AML-193 (cell line): ENCODE measurements at places on chromosomes 1 and 21.

DNA sequence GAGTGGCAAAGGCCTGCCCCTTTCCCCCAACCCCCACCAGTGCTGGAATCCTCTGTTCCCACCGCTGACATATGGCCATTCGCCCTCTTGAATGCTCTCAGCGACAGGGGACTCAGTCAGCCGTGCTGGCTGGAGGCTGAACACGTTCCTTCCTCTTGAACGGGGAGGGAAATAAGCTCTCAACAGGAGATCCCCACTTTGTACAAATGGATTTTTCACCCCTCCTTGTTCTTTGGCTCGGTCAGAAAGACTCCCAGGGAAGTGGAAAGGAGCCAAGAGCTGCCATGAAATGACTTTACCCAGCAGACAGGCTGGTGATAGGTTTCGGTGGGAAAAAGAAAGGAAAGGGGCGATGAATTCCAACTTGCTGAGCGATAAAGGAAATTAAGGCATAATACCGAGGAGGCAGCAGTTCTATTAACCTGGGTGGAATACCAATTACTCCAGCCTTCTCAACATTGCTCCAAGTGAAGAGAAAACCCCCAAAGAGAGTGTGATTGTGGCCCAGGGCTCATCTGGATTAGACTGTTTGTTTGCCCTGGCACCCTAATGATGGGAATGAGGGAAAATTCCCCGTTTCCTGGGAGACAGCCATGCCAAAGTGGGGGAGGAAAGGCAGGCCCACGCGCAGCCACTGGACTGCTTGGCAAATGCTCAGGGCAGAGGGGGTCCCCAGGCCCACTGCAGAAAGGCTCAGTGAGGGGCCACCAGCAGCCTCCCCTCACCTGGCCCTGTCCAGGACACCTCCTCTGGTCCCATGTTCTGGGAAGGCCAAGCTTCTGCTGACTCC, 23.9 kb downstream of the LRP8 start:
- no peak for DNase-seq

DNA sequence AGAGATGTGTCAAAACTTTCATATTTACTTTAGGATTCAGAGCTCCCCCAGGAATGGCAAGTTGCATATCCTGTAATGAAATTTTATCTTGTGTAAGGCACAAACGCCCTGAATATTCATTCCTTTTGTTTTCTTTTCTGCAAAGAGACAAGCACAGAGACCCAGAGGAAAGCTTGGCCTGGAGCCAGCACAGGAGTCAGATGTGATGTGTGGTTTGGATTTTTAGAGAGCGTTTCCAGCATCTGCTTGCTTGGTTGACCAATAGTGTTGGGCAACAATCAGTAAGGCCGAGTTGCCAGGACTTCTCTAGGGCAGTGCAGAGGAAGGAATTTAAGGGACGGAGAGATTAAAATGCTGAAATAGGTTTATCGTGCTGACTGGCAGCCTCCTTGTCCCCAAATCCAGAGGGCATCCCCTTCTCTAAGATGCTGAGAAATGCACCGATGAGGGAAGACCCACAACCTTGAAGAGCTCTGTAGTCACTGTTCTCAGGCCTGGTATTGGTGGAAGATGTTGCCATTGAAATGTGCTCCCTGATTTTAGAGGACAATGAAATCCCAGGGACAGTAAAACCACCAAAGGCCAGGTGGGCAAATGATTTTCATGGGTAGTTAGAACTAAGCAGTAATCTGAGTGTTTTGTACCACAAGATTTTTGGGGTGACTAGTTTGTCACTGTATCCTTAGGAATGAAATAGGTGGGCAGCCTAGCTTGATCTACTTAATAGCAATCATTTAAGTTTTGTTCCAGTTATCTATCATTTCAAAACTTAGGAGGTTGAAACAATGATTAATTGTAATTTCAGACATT, 37.9 kb upstream of the RHOU start:
- peak; percentile 96 for DNase-seq

DNA sequence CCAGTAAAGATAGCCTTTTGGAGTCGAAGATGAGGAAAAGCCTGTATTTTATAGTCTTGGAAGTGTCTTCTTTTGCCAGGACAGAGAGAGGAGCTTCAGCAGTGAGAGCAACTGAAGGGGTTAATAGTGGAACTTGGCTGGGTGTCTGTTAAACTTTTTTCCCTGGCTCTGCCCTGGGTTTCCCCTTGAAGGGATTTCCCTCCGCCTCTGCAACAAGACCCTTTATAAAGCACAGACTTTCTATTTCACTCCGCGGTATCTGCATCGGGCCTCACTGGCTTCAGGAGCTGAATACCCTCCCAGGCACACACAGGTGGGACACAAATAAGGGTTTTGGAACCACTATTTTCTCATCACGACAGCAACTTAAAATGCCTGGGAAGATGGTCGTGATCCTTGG, at the start of gene VCAM1:
TSS of gene VCAM1 (plus strand) at position 253 of the 400 bp plus-strand sequence. CDS start at position 372, 119 bp downstream.
- no peak for DNase-seq

- DNase-seq: peak; percentile 95
These were observed 14.6 kb upstream of the AHDC1 start for GRCh38 chr1:27618341-27619082.

DNA sequence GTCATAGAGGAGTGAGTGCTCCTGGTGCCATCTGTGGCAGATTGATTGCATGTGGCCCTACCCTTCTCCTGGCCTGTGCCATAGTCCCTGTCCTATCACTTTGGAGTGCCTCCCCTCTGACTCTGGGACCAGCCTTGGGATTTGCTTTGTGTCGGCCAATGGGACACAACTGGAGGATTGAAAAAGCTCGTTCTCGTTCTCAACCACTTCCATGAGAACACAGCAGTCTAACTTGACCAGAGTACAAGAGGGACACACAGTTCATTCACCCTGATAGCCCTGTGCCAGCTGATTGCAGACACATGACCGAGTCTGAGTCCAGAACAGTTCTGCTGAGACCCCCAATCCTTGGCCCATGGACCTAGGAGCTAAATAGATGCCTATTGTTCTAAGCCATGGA, 47.8 kb downstream of the C1orf198 start:
- no peak for DNase-seq

GRCh38 chr21:44789880-44790279, 11.7 kb downstream of the UBE2G2 start:
- DNase-seq: no peak

DNA sequence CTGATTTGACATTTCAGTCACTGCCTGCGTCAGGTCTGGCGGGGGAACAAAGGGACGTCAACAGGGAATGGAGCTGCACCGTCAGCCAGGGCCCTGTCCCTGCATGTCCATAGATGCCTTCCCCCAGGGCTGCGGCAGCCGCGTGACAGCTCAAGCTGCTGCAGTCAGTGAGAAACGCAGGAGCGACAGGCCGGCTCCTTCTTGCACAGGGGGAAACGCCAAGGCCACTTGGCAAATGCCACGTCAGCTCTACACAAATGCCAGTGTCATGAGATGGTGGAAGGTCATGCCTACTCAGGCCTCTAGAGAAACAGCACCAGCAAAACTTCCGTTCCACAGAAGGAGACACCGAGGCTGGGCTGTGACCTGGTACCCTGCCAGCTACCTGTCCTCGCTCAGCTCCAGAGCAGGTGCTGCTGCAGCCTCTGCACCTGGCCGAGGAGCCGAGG, 37.7 kb downstream of the SYF2 start:
- DNase-seq: no peak

DNA sequence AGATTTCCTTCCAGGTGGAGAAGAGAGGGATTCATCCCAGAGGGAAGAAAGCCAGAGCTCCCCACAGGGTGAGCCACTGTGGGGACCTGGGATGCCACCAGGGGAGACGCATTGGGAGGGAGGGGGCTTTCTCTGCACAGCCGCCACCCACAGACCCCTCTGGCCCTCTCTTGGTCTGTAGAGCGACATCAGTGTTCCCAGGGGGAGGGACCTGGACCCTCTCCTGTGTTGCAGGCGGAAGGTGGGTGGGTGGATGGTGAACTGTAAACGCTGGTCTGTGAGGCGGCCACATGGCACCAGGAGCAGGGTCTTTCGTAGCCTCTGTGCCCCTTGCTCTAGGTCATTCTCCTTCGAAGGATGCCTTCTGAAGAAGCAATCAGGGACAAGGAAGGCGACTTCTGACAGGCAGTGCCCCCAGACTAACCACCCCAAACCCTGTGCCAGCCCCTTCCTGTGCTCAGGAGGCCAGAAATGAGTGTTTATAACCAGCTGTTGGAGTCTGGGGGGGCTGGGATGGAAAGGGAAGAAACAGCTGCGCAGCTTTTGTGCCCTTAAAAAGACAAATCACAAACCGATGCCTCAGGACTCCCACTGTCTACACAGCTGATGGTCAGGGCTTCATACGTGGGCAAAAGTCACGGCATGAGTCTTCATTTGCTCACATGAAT, 121.4 kb upstream of the ZBTB40 start:
- DNase-seq: no peak

DNA sequence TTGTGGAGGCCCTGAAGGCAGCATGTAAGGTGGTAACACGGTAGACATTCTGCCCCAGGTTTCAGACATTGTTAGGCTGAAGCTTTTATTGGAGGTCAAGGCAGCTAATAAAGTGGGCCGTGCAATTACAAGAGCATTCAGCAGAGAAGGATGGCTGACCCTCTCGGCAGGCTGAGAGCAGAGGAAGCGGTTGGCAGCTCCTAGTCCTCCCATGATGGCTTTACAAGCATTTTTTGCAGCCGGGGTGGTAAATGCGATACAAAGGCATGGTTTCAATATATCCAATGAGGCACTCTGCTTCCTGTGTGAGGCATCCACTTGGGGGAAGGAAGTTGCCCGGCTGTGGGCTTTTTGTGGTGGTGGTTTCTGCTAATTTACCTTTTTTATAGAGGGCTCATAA, 14.6 kb downstream of the KIF26B start:
- DNase-seq: no peak

DNA sequence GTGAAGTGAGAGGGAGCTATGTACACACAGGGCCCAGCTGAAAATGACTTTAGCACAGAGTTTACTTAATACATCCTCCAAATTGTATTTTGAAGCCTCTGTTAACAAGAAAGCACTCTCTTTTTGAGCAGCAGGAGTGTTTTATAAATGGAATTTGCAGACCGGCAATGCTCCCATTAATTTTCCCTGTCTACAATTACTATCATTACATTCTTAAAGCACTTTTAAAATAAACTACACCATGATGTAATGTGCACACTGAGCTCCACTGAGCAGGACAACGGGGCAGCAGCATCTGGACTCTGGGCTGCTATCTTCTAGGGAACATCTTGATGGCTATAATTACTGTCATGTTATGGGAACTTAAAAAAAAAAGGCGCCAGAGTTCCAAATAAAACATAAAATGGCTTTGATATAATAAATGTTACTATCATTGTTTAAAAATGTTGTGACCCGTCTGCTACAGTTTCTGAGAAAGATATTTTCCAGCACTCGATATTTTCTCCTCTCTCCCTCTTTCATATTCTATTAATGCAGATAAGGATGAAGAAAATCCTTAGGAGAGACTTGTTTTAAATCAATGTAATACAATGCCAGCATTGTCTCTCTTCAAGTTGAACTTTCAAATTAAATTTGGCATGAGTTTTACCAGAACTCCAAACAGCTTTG, 150.9 kb downstream of the HLX start:
- DNase-seq: no peak

DNA sequence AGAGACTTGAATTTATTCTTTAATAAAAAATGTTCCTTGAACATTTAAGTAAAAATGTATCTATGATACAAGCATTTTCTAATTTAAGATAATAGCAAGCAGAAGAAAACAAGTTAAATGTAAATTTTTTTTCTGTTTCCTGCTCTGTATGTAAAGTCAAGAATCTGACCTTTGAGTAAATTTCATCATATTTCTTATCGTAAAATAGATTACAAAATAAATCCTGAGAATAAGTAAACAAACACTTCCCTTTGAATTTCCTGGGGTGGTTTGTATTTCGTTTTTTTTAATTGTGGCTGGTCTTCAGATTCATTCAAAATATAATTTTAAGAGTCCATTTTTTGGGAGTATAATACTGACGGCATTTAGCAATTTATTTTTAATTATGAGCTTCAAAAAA, 77.6 kb downstream of the POU2F1 start:
- no peak for DNase-seq

DNA sequence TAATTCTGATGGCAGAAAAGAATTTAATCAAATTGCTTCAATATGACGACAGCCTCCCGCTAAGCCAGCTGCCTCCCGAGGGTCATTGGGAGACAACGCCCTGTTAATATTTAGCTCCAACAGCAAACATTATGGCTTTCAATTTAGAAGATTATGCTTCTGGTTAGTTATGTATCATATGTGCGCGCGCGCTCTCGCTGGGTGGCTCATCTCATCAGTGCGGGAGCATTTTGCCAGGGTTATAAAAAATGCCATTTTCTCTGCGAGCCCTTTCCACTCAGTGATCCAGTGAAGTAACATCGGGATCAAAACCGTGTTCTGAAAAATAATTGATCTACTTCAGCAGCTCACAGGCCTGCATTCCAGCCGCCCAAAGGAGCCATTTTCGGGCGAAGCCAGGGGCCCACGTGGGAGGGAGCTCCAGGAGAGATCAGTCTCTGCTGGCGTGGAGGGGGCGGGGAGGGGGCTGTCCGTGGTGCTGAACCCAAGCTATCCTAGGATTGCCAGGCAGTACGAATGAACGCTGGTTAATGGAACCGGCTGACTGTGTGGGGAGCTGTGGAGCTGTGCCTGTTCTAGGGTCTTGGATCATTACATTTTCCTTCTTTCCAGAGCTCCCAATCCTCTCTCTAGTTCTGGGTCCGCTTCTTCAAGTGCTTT, 219.1 kb upstream of the ZC3H12A start:
- DNase-seq: no peak

DNA sequence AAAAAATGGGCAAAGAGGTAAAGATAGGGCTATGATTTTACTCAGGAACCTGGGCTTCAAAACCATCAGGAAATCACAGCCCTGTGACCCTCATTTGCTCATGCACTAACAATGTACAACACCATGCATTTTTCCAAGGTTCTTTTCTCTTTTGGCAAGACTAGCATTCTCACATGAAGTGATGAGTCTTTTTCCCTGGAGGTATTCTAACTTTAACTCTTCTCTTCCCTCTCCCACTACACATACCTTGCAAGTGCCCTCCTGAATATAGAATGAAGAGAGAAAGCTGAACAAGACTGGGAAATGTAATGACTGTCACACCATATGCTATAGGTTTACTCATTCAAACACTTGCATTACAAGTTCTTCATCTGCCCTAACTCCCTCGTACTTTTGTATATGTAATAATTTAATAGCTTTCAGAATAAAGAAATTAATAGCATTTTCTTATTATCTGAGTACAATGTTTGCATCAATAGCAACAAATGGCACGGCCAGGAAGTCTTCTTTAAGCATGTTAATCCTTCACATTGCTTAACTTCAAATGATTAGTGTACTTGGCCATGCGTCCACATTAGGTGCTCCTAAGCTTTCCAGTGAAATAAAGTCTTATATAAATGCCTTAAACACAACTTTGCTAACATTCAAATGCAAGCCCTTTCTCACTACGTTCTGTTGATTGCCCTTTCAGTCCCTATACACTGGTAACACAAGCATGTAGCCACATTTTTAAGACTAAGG, 1.8 kb downstream of the NIBAN1 start:
- DNase-seq: no peak
